ENCODE measurements at places on chromosomes 2 and 18.

- no peak for DNase-seq
These were observed 73.5 kb downstream of the TNS1 start for GRCh38 chr2:217929272-217929671.

DNA sequence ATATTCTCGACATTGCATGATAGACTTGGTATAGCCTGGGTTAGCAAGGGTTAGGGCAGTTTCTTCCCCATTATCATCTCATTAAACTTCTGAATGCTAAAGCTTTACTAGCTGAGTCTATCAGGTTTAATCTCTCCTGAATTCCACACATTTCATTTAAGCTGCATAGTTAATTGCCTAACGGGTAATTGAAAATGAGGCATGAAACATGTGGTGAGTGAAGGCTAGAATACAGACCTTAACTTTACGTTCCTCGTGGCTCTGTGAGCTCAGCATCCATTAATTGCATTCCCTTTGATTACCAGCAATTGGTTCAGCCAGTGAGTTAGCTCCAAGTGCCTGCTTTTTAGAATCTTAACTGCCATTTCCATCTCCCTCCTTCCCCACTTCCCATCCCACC lies 126.5 kb upstream of the MEX3C start:
- no peak for DNase-seq

DNA sequence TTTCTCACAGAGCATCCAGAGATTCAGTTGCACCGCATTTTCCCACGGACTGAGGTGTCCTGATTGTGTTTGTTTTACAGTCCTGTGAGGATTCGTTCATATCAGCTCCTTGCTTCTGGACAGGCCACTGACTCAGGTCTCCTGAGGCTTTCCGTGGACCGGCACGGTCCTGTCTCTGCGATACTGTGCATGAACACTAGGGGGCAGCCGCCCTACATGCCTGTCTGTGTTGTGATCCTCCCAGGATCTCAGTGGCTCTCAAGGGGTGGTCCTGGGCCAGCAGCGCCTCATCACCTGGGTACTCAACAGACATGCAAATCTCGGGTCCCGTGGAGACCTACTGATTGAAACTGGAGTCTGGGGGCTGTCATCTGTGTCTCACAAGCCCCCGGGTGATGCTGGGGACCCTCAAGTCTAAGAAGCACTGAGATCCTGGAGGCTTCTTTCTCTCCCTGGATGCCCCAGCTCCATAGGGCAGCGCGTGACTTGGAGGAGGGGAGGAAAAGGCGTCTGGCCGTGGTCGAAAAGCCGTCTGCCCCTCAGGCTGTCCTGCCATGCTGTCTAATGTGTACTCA lies 28.9 kb downstream of the IL1R2 start:
- DNase-seq, result peak; percentile 81

DNA sequence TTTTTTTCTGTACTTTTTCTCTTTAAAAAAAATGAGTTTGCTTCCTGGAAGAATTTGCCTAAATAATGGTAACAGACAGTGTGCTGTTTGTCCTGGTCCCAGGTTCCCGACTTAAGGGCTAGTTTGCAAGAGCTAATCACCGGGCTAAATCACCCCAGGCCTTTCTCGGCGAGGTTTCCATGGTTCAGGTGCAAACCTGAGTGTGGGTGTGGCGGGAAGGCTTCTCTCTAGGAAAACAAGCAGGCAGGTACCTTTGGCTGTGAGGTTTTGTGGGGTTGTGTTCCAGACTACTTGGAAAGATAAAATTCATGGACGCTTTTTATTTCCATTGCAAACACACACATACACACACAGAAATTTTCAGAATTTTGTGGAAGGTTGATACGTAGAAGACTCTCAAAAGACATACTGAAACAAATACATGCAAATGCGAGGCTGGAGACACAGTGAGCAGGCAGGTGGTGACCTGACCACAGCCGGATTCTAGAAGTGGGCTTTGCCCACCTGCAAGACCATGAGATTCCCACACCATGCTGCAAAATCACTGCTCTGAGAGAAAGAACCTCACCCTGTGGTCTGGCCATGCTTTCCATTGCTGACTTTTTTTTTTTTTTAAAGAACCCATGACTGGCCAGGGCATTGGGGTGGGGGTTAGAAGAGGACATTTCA lies 815 bp downstream of the CNDP1 start:
- DNase-seq, result no peak

- DNase-seq, result no peak
These were observed 165.8 kb upstream of the DCC start for GRCh38 chr18:52174220-52174619.

DNA sequence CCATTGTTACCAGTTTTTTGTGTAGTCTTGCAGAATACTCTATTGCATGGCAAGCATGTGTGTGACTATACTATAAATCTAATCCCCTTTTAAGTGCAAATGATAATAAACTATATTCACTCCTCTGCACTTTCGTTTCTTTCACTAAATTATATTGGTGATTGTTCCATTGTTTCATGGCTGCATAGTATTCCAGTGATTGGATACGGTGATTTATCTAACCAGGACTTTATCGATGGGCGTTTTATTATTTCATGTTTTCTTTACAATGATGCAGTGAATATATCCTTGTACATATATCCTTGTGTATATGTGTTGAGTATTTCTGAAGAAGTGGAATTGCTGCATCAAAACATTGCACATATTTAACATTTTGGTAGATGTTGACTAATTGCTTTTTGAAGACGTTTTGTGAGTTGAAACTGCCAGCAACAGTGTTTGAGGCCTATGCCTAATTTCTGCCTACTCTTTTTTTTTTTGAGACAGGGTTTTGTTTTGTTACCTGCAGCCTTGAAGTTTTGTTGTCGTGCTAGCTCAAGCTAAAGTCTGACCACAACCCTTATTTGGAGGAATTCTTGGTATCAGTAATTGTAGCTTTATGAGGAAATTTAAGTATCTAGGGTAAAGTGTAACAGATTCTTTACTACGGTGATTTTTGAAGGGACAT lies 2.7 kb downstream of the MIB1 start:
- DNase-seq, result no peak

GRCh38 chr2:55929476-55929875 lies 5.9 kb upstream of the EFEMP1 start:
- DNase-seq, result no peak

DNA sequence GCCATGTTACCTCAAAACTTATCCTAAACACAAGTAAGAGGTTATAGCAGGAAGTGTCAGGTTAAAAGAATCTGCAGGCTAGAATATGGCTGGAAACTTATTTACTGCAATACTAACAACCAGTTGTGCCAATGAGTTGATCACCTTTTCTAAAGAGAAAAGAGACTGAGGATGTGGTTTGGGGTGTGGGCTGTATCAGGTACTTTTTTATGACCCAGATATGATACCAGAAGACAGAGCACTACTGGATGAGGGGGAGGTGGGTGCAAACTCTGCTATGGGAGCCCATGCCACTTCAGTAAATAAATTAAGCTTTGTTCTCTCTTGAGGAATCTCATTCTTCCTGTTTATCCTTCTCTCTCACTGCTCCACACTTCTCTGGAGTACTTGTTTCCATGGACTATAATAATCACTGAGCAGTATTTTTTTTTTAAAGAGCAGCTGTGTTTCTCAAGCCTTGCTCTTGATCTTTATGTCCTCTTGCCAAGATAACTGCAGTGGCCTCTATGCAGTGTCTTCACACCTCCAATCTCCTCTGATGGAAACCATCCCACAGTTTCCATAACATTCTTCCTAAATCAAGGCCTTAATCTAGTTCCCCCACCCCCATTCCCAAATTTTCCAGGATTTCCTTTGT lies 51.2 kb upstream of the NOSTRIN start:
- DNase-seq, result no peak

DNA sequence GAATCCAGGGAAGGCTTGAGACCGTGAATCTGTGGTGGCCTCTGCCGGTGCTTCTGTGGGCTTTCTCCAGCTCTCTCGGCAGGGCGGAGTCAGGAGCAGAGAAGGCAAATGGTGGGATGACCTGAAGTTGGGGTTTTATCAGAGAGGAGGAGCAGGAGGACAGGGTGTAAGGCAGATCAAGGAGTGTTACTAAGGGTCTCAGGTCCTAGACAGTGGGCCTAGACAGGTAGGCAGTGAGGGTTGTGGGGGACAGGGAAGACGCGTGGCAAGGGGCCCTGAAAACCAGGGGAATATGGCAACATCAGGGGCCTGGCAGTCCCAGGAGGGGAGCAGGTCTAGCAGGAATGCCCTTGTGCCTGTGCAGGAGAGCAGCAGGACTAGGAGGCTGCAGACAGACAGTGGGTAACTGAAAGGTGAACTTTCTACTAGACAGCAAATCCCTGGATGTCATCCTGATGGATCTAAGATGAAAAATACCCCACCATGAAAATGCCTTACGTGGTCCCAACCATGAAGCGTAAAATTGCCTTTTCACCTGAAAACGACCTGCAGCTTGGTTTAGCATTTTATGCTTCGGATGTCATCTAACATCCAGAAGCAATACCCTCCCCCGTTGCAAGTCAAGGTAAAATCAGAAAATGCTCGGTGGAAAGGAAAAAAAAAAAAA lies 42.1 kb downstream of the SRSF7 start:
- no peak for DNase-seq

DNA sequence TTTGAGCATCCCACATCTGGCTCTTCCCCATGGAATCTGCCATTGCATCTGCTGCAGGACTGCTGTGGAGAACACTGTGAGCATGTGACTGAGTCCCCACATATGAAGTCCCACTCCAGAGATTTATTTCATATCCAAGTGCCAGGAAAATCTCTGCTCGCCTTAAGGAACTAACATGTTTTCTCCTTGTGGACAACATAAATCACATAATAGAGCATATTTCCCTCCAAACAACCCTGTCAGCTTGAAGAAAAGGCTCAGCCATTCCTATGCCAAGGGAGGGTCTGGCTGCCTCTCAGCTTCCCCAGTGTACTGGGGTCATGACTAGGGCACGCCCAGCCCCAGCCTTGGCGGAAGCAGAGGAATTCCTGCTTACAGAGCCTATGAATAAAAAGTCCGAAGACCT lies 193.7 kb downstream of the DNER start:
- DNase-seq, result no peak

DNA sequence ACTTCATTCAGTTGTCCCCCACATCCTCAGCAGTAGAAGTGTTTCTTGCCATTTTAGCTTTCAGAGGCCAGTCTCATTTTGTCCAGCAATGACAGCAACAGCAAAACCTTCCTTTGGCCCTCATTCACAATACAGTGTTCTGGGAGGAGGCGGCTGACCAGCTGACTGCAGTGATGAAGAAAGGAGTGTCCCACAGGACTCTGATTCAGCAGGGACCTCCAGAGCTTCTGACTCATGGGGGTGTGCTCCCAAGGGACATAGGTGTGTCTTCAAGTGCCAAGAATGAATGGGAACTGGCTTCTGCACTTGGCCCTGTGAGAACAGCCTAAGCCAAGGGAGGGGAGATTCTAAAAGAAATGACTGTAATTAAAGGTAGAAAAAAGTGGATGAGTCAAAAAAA lies 147.0 kb upstream of the PELI1 start:
- peak; percentile 54 for DNase-seq

DNA sequence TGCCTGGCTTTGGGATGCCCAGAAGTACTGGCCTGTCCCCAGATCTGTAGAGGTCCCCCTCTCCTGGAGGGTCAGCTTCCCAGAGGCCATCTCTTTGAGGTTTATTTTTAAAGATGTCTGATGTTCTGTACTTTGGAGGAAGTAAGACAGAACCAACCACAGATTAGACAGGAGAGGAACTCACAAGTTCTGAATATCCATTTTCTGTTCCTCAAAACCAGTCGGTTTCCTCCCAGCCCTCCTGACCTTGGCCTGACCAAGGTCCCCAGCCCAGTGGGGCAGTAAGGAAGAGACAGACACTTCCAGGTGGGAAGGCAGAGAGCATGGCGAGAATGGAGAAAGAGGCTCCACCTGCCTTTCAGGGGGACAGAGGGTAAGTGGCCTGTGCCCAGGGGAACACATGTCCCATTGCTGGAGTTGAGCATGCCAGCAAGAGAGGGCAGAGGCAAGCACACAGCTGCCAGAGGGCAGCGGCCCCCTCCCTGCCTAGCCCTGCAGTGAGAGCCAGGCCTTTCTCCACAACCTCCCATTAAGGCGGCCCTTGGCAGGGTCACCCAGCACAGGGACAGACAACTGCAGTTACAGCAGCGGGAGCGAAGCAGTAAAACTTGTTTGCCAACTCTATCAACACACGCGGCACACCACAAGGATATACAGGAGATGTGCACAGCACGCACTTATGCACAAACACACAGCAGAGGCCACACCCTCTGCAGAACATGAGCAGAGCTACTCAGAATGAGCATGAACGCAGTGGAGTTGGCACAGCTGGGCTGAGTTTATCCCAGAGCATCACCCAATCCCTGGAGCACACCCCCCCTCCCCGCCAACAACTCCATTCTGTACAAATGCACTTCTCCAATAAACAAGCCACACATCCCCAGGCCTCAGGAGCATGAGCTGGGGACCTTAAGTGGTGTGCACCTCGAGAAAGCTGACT lies 18.5 kb upstream of the SEMA4C start:
- DNase-seq, result no peak

DNA sequence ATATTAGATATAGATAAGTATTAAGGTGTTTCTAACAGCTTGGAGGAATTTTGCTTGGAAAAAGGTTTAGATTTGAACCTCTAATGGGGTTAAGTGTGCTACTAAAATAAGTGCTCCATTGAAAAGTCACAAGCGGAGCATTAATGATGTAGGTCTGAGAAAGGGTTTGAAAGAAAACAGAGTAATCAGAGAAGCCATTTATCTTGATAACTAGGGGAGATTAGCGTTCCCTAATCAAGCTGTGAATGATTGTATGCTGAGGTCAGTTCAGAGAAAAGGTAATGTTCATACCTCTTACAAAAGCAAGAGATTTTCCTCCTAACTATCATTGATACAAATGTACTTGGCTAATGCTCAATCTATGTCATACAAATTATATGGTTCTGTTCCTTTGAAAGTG lies 1.5 kb downstream of the ARHGAP25 start:
- no peak for DNase-seq

- DNase-seq, result no peak
These were observed 18.8 kb downstream of the TACR1 start for GRCh38 chr2:75180476-75180875.

GRCh38 chr18:46761059-46761769 lies 4.4 kb upstream of the ST8SIA5 start:
- no peak for DNase-seq

DNA sequence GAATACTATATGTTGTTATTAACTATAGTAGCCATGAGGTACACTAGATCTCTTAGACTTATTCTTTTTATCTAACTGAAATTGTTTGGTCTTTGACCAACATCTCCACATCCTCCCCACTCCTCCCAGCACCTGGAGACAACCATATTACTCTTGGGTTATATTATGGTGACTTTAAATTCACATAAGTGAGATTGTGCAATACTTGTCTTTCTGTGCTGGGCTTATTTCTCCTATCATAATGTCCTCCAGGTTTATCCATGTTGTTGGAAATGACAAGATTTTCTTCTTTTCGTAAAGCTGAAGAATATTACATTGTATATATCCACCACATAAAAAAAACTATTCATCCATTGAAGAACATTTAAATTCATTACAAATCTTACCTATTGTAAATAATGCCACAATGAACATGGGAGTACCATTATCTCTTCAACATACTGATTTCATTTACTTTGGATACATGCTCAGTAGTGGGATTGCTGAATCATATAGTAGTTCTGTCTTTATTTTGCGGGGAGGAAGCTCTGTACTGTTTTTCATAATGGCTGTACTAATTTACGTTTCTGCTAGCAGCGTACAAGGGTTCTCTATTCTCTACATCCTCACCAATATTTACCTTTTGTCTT lies 159.2 kb upstream of the SCN7A start:
- DNase-seq, result peak; percentile 50
